ENCODE measurements at places on chromosomes 4 and X. TPM values are rescaled to one million over a fixed set of nuclear protein-coding genes. Genes with fewer than 3 reads are reported as not detected.
A peak's percentile ranks its signal among the peaks of the same experiment; 100 is the strongest.

IL3RA gene
- 4.4 TPM for polyA plus RNA-seq

GRCh38 chr4:170248029-170248428 is 158.3 kb upstream of the AADAT start:
- H3K36me3 ChIP-seq, result no peaks in the 10 kb centered on the region
- no peak for DNase-seq
- H3K4me1 ChIP-seq, result no peaks in the 10 kb centered on the region
- no peak overlapping the region for H3K4me3 ChIP-seq

- no peak overlapping the region for H3K27ac ChIP-seq
- H3K4me3 ChIP-seq, result no peak overlapping the region
- no peaks in the 10 kb centered on the region for H3K4me1 ChIP-seq
- no peaks in the 10 kb centered on the region for H3K27me3 ChIP-seq
These were observed 69.9 kb downstream of the HMGB2 start for GRCh38 chr4:173264245-173264644.

DNA sequence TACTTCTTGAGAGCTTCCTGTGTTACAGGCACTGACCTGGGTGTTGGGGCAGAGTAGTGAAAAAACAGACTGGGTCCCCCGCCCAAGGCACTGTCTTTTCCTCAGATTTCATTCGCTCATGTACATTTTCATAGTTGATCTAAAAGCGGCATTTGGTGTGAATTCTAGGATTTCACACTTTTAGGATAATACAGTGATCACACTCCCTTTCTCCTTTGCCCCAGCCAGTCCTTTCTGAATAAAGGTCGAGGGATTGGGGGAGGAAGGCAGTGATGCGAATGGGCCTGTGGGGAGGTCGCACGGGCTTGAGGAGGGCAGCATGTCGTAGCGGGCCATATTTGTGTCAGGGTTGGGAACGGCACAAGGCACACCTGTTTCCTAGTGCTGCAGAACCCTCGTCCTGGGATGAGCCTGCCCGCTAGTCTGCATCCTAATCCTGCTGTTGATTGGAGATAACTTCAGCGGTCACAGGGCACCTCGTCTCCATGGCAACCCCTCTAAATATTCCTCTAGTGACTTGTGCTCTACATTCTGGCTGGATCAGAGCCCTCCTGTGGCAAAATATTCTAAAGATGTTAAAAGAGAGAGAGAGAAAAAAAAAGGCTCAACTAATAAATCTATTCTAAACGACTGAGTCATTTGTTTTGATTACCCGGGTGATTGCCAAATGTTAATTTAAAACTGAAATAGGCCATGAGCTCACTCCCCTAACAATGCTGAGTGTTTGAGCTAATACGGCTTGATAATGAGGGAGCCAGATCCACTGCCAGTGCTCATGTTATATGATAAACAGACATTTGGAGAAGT is 21.8 kb downstream of the FHL1 start:
- no peak for DNase-seq
- no peaks in the 10 kb centered on the region for H3K36me3 ChIP-seq
- no peak overlapping the region for H3K4me3 ChIP-seq
- no peaks in the 10 kb centered on the region for H3K4me1 ChIP-seq

- H3K4me3 ChIP-seq, result no peak overlapping the region
- peak; percentile 84 for DNase-seq
- H3K4me1 ChIP-seq, result peaks cover 34% of the 10 kb centered on the region
- H3K27me3 ChIP-seq, result no peaks in the 10 kb centered on the region
- no peak overlapping the region for H3K27ac ChIP-seq
These were observed 206.3 kb downstream of the ARHGAP24 start for GRCh38 chr4:85681221-85681657.

GRCh38 chrX:122739770-122740169 is 444.3 kb upstream of the GRIA3 start:
- no peak overlapping the region for H3K4me3 ChIP-seq
- H3K27ac ChIP-seq, result no peak overlapping the region
- H3K36me3 ChIP-seq, result no peaks in the 10 kb centered on the region
- no peaks in the 10 kb centered on the region for H3K27me3 ChIP-seq

Measured in CD14-positive monocyte (primary cell).